ENCODE measurements at places on chromosomes 3 and 15.

DNA sequence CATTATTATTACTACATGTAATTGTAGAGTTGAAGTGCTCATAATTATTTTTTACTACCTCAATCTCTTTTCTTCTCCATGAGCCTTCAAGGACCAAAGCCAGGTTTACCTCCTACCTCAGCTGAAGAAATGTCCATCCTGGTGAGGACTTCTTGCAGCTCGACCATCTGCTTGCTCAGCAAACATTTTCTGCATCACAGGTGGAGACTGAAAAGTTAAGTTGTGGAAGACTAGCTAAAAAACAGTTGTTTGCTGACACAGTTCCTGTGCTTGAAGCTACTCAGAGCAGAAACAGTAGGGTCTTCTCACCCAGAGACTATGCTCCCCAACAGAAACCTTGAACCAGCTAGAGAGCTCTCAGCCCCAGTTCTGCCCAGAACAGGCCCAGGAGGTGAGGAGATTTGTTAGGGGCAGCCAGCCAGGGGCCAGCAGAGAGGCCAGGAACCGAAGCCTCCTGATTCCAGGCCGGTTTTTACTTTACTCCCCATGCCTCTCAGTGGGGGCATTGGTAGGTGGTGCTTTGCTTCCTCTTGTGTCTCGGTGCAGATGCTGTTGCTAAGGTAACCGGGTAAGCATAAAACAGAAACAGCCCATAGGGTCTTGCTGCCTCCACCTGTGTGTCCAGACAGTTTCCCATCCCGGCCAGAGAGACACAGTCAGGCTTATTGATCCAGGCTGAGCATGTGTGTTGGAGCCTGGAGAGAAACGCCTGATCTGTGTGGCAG lies 54.9 kb downstream of the CCNL1 start:
- DNase-seq: no peak

- DNase-seq: no peak
Observed at GRCh38 chr3:114376516-114377185, 82.8 kb downstream of the TIGIT start.

- no peak for DNase-seq
Observed at GRCh38 chr3:196049653-196050052, 32.2 kb downstream of the TFRC start.

- DNase-seq: peak; percentile 20
Observed at GRCh38 chr15:40695469-40695890, 506 bp downstream of the RAD51 start.

DNA sequence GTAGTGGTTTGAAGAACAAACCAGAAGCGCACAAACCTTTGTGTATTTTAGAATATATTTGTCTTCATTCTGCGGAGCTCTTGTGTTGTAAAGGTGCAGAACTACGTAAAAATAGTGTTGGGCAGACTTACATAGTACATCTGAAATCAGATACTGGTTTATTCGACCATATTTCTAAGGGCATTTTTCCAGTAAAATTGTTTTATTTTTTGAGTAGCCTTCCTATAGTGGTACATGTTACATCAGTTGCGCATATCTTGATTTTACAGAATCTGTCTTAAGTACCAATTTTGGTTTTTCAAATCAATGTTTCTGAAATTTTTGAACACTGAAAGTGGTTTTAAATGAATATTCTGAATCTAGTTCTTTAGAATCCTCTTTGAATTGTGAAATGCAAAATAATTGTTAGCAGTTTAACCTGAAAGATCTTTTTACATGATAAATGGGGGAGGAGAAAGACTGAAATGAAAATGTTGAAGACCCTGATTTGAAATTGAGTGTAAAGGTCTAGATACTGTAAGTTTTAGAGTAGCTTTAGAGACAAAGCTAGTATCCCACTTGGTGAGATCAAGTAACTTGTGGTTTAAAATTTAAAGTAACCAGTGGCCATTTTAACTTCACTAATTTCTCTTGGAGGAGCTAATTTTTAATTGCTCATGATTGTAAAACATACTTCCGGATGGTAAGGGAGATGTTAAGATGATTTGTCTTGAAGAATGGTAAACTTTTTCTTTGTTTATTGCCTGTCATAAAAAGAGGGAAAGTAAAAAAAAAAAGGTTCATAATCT lies 15.5 kb upstream of the CHD2 start:
- DNase-seq: no peak

- DNase-seq: no peak
Observed at GRCh38 chr3:182632077-182632393, 161.3 kb upstream of the ATP11B start.
